ENCODE measurements at places on chromosomes 1 and 21.

DNA sequence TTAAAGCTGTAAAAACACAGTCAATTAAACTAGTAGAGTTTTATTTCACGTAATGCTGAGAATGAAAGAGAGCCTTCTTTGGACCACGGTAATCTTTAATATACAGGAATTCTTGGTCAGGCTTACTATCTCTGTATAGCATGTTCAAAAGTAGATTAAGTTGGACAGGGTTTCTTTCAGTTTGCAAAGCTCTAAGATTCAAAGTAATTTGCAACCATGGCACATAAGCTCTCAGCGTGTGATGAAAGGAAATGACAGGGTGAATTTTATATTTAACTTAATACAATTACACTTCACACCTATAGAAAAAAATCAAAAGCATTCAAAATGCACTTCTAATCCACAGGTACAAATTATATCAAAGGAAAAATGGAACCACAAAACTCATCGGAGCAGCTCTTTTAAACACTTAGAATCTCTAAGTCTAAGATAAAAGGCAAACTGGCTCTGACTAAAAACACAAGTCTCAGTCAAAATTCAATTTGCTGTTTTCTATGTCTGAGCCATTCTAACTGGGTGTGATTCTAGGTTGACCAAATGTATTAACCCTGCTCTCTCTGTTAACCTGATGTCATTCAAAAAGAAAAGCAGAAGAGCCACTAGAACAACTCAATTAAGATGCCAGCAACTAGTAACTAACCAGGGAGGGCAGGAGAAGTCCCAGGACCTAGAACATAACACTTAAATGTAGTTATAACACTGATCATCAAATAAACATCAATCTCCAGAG, 147.7 kb downstream of the RERE start:
- DNase-seq, result no peak

DNA sequence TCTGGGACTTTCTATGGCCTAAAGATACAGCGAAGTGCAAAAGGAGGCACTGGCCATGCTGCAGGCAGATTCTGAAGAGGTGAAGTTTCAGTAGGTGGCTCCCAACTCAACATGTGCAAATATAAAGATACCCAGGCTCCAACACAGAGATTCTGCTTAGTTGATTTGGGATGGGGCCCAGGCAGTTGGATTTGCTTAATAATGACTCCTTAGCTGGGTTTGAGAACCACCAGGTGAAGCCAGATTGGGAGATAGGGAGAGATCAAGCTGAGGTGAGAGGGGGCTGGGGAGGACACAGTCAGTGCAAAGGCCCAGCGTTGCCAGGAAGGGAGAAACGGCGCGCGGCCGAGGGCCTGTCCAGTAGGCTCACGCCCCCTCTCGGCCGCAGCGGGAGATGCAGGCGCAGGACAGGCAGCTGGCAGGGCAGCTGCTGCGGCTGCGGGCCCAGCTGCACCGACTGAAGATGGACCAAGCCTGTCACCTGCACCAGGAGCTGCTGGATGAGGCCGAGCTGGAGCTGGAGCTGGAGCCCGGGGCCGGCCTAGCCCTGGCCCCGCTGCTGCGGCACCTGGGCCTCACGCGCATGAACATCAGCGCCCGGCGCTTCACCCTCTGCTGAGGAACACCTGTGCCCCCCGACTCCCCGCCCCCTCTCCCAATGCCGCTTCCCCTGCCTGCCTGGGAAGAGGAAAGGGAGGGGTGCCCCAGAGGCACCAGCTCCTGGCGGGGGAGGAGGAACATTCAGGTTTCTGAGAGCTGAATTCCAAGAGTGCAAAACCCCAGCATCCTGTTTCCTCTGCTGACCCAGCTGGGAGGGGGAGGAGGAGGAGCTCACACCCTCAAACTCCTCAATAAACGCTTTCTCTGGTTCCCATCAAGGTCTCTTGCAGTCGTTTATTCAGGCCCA, 1.2 kb downstream of the FAM167B start:
- DNase-seq, result peak; percentile 53

GRCh38 chr1:170067253-170067819, 7.2 kb downstream of the KIFAP3 start:
- no peak for DNase-seq

GRCh38 chr1:177092001-177092400, 72.5 kb downstream of the ASTN1 start:
- DNase-seq, result no peak

DNA sequence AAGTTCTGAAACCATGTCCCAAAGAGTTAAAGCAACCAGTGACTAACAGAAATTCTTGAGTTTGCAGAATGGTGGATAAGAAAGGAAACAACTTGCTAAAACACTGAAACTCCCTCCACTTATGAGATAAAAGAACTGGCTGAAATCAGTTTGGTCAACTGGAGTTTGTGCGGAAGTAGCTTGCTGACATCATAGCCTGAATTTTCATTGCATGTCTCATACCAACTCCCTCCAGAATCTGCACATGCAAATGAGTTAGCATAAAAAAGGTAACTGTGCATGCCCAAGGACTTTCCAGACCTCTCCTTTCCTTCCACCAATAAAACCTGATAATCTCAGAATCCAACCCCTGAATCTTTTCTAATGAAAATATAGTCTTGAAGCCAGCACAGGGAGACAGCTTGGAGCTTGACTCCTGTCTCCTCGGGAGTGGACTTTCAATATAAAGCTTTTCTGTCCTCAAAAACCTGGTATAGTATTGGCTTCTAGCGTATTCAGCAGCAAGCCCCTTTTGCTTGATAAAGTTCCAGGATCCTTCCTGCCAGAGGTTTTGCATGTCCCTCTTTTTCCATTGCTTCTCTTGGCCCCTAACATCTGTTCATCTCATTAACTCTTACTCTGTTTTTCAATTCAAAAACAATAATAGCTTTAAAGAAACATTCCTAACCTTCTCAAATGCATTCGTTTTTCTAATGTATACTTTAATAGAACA, 785.8 kb upstream of the ADGRL4 start:
- DNase-seq, result no peak

DNA sequence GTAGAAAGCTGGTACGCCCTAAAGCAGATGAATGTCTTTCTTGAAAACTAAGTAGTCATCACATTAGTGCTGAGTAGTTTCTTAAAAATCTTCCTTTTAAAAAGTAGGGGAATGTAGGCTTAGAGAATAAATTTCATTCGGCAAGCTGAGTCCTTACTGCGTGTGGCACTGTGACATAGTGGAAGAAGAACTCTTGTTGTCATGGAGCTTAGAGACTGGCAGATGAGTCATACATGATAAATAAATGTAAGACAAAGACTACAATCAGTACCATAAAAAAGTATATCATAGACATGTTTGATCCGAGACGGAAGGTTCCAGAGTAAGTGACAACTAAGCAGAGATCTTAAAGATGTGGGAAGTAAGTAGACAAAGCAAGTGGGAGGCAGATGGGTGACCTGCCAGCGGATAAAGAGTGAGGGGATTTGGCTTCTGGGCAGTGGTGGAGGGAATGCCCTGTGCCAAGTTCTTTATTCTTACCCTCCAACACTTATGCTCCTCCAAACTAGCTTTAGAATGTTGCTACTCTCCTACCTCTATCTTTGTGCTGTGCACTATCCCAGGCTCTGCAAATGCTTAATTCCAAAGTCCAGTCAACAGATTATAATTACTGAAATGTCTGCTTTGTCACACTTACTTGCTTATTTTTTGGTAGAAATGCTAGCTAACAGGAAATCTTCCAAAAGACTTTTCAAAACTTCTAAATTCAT, 608.5 kb upstream of the USP24 start:
- DNase-seq, result peak; percentile 40

- peak; percentile 1 for DNase-seq
Observed at GRCh38 chr1:37513795-37514349, 694 bp downstream of the MEAF6 start.

DNA sequence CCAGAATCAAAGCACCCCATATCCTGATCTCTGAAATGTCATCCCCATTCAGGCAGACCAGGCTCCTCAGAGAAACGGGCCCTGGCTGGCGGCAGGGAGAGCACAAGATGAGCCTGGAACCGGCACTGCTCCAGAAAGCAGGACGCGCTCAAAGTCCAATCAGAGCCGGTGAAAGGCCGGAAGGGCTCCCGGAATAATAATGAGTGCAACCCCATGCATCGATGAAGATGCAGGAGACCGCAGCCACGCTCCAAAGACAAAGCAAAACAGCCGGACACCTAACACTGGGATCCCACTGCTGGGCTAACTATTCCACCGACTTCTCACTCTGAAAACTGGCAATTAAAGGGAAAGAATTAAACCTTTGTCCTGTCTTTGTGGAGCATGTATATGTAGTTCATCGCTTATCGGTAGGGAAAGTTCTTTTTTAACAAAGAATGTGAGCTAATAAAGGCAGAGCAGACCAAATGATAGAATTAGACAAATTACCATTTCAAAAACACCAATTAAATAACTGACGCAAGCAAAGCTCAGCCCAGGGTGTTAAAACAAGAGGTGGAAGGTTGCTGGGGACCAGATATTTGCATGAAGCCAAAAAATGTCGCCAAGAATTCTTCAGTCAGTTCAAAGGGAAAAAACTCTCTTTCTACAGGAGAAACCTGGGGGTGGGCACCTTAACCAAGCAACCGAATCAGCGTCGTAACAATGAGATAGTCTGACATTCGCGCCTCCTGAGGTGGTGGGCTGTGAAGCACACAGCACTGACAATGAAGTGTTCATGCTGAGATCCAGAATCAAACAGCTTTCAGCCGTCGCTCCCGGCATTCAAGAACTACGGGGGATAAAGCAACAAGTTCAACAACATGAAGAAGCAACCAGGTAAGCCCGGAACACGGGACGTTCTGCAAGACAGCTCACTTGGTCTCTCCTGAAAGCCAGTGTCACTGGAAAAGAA, 95.2 kb downstream of the NPHP4 start:
- no peak for DNase-seq

- DNase-seq, result no peak
Observed at GRCh38 chr1:58773406-58773840, 10.4 kb downstream of the JUN start.

DNA sequence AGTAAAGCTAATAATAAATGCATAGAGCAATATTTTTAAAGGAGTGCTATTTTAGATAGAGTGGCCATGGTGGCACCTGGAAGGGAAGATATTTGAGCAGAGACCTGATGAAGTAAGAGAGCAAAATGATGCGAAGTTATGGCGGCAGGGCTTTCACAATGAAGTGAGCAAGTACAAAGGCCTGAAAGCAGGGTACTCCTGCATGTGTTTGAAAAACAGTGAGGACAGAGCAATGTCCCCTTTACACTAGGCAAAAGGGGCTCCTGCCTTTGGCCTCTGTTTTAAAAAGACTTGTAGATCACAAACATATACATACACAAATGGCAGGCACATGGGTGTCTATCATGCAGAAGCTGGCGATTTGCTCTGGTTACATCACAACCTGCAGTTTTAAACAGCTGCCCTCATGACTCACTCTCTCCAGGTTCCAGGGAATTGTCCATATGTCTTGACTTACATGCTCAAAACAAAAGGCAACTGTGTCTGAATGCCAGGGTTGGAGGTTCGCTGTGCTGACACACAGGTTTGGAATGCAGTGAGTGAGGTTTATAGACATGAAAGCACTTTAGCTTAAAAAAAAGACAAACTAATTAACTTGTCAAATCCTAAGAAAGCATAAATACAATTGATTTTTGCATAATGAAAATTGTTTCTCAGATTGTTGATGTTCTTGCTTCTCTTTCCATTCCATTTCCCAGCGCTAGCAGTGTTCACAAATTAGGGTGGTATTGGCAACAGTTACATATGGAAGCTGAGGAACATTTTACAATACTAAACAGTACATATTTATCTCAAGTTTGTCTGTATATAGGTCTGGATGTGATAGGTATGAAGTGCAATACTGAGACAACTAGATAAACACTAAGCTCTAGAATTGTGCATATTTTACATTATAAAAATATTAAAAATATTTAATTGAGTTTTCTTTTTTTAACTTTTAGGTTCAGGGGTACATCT, 313.9 kb downstream of the BARHL2 start:
- DNase-seq, result peak; percentile 42

- DNase-seq, result no peak
Observed at GRCh38 chr1:187933562-187934419, 1105.0 kb downstream of the PLA2G4A start.

GRCh38 chr1:3702528-3702927, 49.7 kb upstream of the CCDC27 start:
- DNase-seq, result no peak

DNA sequence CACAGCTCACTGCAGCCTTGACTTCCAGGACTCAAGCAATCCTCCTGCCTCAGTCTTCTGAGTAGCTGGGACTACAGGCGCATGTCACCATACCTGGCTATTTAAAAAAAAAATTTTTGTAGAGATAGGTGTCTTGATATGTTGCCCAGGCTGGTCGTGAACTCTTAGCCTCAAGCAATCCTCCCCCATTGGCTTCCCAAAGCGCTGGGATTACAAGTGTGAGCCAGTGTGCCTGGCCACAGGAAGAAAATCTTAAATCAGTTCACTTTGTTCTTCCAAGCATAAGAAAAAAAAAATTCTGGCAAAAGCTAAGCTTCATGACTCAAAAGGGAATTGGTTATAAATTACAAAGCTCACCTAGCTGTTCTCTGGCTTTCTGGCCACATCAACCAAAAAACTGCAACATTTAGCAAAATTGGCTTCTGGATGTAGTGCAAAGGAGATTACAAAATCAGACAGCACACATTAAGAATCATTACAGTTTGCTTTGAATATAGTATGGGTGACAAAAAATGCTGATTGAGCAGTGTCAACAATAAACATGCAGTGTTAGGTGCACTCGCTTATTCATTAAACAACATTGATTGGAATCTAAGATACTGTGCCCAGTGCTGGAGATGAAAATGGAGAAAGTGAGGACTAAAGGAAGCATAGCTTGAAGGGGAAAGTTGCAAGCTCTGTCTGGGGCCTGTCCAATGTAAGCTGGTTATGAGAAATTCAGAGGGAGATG, 76.7 kb downstream of the KCTD3 start:
- DNase-seq, result no peak

GRCh38 chr1:47565092-47565491, 127.2 kb downstream of the FOXD2 start:
- DNase-seq, result no peak

GRCh38 chr1:215052256-215053015, 30.1 kb upstream of the KCNK2 start:
- peak; percentile 63 for DNase-seq

DNA sequence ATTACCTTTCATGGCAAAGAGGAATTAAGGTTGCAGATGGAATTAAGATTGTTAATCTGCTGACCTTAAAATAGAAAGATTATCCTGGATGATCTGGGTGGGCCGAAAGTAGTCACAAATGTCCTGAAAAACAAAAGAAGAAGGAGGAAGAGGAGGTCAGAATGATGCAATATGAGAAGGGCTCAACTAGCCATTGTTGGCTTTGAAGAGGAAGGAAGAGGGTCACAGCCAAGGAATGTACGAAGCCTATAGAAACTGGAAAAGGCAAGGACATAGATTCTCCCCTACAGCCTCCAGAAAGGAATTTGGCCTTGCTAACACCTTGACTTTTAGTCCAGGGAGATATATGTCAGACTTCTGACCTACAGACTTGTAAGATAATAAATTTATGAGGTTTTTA, 39.4 kb upstream of the FMOD start:
- no peak for DNase-seq

DNA sequence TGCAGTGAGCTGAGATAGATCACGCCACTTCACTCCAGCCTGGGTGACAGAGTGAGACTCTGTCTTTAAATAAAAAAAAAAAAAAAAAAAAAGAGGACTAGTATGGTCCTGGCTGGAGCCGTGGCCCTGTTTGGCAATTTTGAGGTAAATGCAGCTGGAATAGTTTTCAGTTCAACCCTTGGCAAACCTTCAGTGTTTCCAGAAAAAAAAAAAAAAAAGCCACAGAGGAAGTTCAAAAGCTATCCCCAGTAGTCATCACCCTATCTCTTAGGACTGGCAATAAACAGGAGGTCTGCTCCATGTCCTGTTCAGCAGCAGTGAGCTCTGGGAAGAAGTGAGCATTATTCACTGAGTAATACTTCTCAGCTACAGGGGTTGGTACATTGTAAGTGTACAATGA, 56.8 kb upstream of the ERRFI1 start:
- DNase-seq, result peak; percentile 59

All from HFFc6 (cell line).